ENCODE measurements at places on chromosomes 7 and 10.

DNA sequence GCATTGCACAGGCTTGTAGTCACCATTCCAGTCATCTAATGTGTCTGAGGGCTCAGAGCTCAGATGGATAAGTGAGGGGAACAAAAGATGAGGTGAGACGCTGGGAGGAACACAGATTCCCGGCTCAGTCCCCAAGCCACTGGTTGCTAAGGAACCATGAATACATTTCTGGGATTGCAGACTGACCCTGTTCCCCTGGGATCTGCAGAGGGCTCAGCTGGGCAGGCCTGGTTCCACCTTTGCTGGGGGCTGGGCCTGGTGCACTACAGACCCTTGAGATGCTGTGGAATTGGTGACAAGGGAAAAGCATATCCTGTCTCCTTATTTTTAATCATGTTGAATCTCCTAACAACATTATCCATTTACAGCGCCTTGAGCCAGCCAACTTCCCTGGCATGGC lies 19.2 kb downstream of the ELFN1 start:
- DNase-seq: no peak

GRCh38 chr7:94378356-94378755 lies 16.3 kb upstream of the COL1A2 start:
- no peak for DNase-seq

DNA sequence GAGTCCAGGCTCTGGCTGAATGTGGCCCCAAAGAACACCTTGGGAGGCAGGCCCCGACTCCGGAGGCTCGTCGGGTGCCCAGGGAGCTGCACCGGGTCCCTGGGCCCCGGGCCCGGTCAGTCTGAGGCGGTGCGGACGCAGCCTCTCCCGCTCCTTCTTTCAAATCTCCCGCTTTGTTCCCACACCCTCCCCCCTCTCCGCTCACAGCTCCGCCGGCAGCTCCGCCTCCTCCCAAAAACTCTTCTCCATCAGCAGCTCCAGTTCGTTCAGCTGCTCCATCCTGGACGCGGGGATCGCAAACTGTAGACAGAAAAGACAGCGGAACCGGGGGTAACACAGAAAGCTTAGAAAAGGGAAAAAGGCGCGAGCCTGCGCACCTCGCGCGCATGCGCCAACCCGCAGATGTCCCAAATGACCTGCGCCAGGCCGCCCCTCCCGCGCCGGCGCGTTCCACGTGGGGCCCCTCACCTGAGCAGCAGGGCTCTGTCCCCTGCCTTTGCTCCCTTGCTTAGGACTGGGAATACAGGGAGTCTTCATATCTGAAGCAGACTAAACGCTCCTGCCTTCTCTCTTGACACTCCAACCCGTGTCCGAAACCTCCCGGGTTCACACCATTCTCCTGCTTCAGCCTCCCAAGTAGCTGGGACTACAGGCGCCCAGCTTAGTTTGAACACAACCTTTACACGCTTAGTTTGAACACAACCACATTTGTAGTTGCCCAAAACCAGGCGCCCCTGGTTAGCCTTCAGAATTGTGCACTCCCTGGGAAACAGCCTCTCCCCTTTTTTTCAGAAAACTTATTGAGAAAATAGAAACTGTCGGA lies at the start of gene DNA2:
TSS of gene DNA2 (minus strand) at position 388 of the 823 bp plus-strand sequence. CDS start at position 279, 109 bp downstream.
- peak; percentile 71 for DNase-seq

DNA sequence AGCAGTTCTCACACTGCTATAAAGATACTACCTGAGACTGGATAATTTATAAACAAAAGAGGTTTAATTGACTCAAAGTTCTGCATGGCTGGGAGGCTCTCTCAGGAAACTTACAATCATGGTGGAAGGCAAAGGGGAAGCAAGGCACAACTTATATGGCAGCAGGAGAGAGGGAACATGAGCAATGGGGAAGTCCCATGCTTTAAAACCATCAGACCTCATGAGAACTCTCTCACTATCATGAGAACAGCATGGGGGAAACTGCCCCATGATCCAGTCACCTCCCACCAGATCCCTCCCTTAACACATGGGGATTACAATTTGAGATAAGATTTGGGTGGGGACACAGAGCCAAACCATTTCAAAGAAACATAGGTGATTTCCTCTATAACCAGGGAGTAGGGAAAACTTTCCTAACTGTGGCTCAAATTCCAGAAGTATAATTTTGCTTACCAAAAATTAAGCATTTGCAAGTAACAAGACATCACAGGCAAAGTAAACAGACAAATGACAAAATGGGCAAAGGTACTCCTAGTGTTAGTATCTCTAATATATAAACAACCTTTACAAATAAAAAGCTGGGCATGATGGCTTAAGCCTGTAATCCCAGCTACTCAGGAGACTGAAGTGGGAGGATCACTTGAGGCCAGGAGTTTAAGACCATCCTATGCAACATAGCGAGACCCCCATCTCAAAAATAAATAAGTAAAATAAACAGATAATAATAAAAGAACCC lies 88.0 kb downstream of the KBTBD2 start:
- no peak for DNase-seq

Measured in T1000 (cell line).